Stimulated activated CD4-positive, alpha-beta T cell treated with anti-CD3 and anti-CD28 coated beads, Interleukin-15, amount 100 ng/mL, for 48 hours (primary cell): ENCODE measurements at places on chromosomes 5 and 9.

- DNase-seq: no peak
Observed at GRCh38 chr9:35905912-35906679, at the start of gene HRCT1. TSS of gene HRCT1 (plus strand) at chr9:35906202. CDS start at chr9:35906288, 86 bp downstream.

DNA sequence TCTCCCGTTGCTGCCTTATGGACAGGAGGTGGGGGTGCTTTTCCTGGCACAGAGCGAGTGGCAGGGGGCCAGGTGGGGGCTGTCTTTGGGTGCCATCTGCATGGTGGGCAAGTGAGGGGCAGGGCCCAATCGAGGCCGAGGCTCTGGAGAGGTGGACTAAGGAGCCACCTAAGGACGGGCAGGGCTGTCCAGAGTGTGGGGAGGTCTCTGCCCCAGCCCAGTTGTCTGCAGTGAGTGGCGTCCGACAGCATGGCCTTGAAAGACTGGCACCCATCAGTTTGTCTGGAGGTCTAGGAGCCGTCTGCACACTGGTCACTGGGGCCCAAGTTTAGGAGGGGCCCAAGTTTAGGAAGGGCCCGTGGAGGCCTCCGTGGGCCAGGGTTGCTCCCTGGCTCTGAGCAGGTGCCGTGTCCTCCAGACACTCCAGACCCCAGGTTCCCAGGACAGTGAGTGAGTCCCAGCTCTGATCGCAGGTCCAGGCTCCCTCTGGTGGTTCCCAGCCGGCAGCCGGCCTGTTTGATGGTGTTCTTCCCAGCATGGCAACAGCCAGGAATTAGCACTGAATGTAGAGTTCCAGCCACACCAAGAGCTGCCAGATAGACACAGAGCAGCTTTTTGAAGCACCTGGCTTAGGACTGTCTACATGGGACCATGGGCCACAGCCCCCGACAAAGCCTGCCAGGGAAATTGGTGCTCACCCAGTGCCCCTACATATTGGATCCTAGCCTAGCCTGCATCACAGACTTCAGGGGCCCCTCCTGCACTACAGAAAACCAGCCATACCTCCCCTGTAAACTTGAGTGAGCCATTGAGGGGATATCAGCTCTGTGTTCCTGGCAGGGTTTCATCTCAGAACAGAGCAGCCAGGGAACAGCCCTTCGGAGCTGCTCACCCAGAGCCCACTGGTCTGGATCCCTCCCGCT, 120.9 kb downstream of the WNK2 start:
- DNase-seq: no peak

GRCh38 chr9:138046641-138047301, 169.2 kb downstream of the CACNA1B start:
- no peak for DNase-seq

DNA sequence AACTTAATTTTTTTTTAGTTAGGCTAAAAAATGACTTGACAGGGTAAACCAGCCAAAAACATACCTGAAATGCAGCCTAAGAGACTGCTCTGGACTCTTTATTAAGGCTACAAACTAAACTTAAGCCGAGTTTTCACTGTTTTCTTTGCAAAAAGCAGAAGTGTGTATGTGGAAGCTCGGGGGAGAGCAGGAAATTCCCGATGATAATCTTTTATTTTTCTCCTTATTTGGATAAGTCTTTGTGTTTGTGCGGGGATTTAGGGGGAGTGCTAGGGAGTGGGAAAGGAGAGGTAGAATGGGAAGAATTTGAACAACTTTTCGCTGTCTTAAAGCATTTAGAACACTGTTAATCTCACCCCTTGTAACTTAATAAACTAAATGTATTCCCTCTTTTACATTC, 30.7 kb upstream of the GPR21 start:
- no peak for DNase-seq
